ENCODE measurements at places on chromosomes 2 and 18.

- no peak for DNase-seq
Observed at GRCh38 chr2:190877436-190877835, 3.2 kb upstream of the GLS start.

DNA sequence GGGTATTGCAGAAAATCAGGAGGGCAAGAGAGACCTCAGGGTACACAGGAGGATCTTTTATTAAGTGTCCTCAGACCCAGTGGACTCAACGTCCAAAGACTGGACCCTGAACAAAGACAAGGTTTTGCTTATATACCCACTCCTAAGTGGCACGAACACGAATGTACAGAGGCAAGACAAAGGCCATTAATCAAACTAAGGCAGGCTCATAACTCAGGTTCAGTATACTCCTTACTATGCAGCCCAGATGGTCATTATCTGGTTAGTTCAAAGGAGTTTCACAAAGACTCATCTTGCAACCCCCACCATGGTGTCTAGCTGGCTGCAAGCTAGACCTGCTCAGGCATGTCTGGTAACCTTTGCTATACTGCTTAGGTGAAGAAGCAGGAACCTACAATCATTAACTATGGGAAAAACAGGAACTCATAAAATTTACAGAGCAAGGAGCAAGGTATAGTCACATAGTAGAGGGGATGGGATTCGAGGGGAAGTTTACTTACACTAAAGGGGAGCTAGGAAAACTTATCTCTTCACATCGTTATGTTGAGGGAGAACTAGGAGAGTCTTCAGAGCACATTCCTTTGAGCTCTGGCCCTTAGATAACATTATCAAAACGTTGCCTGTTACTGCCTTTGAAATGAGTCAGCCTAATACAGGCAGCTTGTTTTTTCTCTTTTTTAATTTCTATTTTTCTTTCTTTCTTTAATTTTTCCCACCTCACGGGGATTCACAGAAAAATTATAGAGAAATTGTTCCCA, 33.9 kb downstream of the SLC4A3 start:
- DNase-seq: no peak

DNA sequence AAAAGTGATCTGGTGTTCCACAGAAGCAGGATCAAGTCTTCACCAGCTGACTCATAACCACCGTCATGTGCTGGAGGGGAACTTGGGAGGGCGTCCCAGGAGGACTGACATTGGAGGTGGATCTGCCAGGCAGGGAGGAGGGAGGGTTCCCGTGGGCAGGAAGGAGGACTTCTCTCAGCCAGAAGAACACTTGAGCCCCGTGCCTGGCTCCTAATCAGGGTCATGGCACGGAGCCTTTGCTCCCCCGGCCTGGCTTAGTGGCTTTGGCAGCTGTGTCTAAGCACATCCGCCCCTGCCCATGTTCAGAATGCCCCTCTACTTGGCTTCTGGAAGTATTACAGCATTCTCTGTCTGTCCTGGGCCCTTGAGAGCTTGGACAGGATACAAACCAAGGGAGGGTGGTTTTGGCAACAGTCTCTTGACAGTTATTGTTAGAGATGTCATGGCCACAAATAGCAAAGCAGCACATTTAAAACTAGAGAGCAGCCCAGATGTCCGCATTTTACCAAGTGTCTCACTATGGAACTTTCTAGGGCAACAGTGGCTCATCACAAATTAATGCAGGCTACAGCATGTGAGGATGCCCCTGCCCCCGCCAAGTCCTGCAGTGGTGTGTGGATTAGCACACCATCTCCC, 11.5 kb downstream of the PPP1R7 start:
- DNase-seq: peak; percentile 94

GRCh38 chr18:22691946-22692710, 241.0 kb upstream of the RBBP8 start:
- peak; percentile 97 for DNase-seq

DNA sequence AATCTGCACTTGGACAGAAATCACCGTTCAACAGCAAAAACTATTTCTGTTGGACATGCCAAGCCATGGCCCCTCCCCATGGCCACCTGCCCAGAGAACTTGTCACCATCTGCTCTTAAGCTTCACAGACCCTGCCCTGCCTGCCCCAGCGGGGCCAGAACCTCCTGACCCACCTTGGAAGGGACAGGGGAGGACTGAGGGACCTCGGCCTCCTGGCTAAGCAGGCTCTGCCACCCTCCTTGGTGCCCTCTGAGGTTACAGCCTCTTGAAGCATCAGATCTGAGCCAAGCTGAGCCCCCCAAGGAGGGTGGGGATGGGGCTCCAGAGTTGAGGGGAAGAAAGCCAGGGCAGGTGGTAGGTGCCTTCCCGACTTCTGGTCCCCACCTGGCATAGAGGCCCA, 6.5 kb downstream of the TEX261 start:
- DNase-seq: no peak

GRCh38 chr2:211766689-211767088, 771.9 kb downstream of the ERBB4 start:
- DNase-seq: no peak

DNA sequence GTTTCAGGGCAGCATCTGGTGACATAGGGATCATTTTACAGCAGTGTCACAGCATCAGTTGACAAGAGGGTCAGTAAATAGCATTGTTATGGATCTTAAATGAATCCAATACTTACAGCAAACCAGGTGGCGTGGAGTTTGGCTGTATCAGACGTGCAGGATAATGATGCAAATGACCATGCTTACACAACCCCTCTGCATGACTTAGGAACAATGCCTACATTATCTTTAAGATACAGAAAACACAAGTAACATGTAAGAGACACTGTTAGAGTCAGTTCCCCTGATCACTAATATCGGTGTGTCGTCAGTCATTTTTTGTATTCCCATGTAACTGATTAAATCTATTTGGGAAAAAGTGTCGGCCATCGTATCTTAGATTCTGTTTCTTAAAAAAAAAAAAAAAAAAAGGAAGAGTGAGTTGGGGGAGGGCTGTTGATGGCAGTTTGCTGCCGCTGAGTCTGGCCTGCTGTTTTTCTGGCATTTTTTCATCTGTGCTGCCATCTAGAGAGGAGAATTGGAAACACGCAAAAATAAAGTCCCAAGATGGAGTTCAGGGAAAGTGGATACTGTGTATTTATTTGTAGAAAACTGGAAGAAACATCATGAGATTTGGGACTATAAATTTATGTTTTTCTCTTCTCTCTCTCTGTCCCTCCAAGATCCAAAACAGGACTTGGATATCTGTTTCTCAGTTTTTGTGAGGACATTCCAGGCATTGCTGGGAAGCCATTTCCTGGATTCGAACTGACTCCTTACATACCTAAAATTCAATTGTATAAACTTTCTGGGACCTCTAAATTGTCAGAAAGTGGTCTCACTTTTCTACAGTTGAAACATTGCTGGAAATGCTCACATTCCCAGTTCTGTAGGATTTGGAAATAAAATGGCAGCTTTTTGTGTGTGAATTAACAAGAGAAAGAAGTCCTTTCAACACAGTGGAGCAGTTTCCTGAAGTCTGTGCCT, 60.3 kb upstream of the AGPS start:
- peak; percentile 79 for DNase-seq

GRCh38 chr2:73944714-73945113, 18.0 kb downstream of the DGUOK start:
- DNase-seq: no peak

GRCh38 chr2:223642506-223642905, 40.3 kb upstream of the SCG2 start:
- peak; percentile 9 for DNase-seq

DNA sequence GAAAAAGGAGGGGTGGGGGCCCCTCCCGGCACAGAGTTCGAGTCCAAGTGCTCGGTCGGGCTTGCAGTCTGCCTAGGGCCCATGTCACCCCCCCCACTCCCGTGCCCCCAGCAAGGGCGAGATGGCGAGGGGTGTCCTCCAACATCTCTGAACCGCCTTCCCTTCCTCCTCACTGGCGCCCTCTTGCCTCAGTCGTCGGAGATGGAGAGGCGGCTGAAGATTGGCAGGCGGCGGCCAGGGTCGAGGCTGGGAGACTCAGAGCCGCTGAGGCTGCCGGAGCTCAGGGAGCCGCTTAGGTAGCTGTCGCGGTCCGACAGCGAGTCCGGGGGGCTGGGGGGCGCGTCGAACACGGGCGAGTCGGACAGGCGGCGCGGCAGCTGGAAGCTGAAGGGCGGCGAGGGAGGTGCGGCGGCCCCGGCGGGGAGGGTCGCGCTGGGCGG, 2.3 kb downstream of the ZFP36L2 start:
- peak; percentile 75 for DNase-seq

DNA sequence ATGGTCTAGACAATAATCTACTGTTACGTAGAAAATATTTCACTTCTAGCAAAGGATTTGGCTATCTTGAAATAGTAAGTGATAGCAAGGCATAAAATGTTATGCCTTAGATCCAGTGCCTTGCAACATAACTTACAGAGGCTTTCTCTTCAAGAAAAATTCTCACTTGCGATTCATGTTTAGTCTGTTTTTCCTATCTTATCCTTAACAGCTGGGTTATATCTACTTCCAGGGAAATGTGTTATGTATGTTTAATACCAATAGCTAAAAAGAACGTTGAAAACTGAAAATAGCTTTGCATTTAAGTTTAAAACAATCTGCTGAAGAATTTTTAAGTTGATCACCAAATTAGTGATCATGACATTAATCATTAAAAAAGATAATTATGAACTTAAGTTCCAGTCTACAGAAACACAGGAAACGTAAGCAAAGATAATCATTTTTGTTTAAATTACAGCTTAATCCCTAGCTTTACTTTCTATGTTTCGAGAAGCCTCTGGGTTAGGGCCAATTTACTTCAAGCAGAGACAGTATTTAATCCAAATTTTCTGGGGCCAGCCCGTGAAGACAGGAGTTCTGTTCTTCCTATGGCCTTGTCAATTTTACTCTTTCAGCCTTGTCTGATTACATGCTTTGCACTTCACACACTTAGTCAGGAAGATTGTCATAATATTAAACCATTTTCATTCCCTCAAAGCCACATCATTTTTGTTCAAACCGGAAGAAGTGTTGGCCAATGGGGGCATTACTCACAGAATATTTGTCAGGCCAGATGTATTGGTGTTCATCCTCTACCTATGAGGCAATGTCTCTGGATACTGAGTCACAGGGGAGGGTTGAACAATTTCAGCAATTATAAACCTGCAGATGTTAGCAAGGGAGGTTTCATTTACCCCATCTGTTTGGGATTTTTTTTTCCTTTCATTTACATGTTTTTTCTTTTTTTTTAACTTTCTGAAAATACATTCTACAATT, 1132.9 kb upstream of the ZEB2 start:
- peak; percentile 93 for DNase-seq

GRCh38 chr18:41744421-41745030, 210.5 kb upstream of the PIK3C3 start:
- DNase-seq: no peak

DNA sequence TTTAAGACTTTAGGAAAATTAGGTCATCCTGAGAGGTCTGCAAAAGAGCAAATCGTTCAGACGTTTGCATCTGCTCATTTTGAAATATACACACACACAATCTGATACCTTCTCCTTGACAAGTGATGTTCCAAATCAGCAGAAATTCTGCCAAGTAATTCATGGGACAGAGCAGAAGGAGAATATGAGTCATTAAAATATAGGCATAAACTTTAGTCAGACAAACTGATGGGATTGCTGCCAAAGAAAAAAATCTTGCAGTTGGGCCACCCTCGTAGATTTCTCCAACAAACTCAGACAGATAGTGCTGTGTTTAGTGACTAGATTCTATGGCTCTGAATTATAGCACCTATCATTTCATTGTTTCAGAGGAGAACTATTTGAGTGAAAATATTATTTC, 336.3 kb downstream of the NYAP2 start:
- peak; percentile 52 for DNase-seq

DNA sequence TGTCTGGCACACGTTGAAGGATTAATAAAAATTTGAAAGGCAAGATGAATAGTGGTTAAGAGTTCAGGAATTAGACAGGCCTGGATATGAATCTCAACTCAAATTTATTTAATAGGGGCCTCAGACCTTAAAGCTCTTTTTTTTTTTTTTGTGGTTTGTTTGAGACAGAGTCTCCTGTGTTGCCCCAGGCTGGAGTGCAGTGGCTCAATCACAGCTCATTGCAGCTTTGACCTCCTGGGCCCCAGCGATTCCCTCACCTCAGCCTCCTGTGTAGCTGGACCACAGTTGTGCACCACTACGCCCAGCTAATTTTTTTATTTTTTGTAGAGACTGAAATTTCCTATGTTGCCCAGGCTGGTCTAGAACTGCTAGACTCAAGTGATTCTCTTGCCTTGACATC, 3.0 kb downstream of the ZRANB3 start:
- no peak for DNase-seq

DNA sequence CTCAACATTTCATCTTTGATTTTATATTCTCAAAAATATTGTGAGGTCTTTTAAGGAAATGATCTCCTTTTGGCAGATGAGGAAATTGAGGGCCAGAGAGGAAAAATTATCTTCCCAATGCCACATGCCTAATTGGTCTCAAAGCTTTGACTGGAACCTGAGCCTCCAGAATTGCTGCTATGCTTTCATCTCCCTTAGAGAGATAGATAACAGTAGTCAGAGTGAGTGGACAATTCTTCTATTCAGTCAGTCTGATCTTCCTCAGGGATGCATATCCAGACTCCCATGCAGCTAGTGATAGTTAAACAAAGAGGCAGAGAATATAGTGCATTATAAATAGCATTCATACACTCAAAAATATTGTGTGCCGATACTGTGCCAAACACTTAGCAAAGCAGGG, 3.8 kb upstream of the CLASP1 start:
- DNase-seq: no peak

DNA sequence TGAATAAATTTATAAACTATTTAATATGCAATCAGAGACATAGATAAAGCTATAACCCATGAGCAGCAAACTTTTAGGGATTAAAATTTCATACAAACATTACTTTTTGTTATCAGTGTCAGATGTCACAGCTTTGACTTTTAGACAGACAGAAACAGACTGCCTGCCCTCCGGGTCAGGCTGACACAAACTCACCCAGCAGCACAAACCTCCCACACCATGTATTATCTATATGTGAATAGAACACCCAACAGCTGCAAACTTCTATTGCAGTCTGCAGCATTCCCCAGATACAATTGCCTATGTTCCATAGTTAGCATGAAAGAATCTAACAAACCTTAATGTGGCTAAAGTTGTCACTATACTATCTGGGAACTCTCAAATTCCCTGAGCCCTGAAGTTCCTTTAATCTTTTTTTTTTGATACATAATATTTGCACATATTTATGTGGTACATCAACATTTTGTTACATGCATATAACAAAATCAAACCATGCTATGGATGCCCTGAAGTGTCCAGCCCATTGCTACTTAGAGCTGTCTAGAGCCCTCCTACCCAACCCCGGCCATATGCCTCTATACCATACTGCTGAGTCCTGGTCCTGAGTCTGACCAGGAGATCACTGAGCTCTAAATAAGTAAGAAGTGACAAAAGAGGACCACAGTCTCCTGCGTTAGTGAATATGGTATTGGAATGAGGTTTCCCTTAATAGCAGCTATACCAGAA, 214.4 kb downstream of the ZNF385B start:
- DNase-seq: no peak
